ENCODE measurements at places on chromosomes 12 and 14.

DNA sequence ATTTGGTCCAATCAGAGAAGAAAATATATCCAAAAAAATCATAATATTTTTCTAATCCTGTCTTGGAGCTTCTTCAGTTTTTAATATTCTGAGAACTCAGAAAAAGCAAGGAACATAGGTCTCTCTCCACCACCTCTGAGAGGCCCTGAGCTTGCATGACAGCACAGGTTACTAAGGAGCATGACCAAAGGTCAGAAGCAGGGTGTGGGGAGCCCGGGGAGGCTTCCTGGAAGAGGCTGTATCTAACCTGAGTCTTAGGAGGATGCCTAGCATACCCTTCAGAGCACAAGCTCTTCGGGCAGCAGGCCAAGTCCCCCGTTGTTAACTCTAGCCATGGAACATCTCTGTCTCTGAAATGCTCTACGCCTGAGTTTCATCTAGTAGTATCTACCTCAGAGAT is 15.7 kb upstream of the STON2 start:
- no peak for DNase-seq

GRCh38 chr12:88544991-88545980 is 35.0 kb downstream of the KITLG start:
- DNase-seq, result no peak

- DNase-seq, result peak; percentile 88
These were observed 103.6 kb downstream of the SSPN start for GRCh38 chr12:26298785-26299621.

GRCh38 chr12:90030726-90031125 is 322.1 kb upstream of the ATP2B1 start:
- no peak for DNase-seq

- no peak for DNase-seq
These were observed 37.4 kb downstream of the PHLDA1 start for GRCh38 chr12:75994069-75994740.

GRCh38 chr12:98424726-98425401 is 90.5 kb upstream of the TMPO start:
- peak; percentile 86 for DNase-seq

DNA sequence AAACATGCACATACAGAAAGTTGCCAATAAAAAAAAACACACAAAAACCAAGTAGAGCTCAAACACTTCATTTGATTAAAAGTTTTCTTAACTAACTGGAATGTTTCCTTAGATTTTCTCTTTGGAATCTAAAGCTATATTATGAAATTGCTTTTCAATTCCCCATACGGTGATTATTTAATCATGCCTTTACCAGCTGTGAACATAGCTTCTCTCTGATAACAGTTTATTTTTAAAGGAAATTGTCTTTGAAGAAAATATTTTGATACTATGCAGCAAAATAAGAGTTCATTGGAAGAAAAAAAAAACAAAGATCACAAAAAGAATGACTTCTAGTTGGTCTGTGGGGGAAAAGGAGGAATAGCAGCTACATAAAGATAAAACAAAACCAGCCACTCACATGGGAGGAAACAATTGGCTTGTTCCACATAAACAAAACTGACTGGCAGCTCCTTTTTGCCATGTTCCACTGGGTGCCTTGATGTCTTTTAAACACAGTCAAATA is 71.4 kb downstream of the BMP4 start:
- DNase-seq, result no peak

DNA sequence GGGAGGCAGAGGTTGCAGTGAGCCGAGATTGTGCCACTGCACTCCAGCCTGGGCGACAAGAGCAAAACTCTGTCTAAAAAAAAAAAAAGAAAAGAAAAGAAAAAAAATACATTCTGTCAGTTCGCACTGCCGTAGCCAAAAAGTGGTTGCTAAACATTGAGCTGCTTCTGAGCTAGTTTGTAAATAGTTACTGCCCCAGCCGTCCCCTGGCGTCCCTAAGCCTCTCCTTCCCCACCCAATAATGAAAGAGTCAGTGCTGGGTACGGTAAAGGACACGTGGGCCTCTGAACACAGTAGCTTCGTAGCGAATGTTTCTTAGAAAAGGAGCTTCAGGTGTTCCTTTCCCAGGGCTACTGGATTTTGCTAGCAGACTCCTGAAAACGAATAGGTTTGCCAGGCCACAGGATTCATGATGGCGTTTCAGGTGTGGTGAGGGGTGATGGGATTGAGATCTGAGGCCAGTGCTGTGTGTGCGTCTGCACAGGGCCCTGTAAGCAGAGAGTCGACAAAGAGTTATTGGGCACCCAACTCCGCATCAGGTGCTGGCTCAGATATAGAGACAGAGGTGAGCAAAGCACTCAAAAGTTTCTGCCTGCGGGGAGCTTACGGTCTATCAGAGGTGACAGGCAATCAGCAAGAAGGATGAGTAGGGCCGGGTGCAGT is 94.1 kb downstream of the LGMN start:
- DNase-seq, result no peak

GRCh38 chr12:46825591-46826414 is at the start of gene SLC38A4:
Gene SLC38A4 (minus strand): TSS chr12:46825997. CDS start chr12:46793071, 32,926 bp downstream.
- DNase-seq, result no peak

DNA sequence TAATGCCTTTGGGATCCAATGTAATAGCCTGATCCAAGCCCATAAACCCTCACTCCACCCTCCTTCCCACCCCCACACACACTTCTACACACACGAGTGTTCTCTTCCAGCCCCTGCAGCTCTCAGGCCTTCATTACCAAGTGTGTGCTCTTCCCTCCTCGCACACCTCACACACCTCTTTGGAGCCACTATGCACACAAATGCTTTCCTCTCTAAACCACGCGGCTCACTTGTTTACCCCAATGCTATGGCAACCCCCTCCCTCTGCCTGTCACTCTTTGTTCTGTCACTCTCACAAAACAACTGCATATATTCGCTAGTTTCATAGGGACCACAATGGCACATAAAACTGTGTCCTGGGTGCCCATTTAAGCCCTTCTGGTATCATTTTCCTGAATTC is 35.1 kb downstream of the PPP2R5E start:
- no peak for DNase-seq

GRCh38 chr12:82279536-82280058 is 78.6 kb downstream of the CCDC59 start:
- DNase-seq, result no peak

- no peak for DNase-seq
These were observed 1.4 kb downstream of the NTF3 start for GRCh38 chr12:5433081-5433844.

DNA sequence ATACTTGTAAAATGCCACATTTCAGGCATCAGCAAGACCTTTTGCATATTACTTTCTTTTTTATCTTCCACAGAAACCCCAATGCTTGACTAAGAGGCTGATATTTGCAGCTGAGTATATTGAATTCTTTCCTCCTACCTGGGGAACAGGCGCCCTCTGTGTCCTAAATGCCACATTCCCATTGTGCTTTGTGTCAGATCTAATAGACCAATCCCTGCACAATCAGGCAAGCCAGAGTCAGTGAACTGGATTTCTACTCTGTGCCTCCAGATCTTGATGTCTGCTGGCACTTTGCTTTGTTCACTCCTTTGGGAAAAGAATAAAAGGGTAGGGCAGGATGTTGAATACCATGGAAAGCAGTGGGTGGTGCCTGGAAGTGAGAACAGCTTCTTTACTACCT is 22.4 kb upstream of the TAS2R42 start:
- no peak for DNase-seq

- no peak for DNase-seq
These were observed 192.3 kb downstream of the BCAT1 start for GRCh38 chr12:24756479-24757024.

- DNase-seq, result no peak
These were observed 100.3 kb downstream of the SETD3 start for GRCh38 chr14:99380402-99380801.

- no peak for DNase-seq
These were observed 3.3 kb downstream of the BHLHE41 start for GRCh38 chr12:26121323-26122060.

DNA sequence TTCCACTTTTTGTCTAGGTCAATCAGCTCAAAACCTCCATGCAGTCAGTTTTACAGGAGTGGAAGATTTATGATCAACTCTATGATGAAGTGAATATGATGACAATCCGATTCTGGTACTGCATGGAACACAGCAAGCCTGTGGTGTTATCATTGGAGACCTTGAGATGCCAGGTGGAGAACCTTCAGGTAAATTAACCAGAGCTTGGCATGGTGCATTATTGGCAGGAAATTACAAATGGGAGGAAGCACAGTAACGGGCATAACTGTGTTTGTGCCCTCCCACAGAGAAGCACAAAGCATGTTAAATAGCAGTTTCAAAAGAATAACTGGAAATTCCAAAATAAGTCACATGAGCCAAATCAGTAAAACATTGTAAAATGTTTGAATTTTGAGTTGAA is 135.6 kb downstream of the ESR2 start:
- no peak for DNase-seq

- no peak for DNase-seq
These were observed 2.8 kb downstream of the EFS start for GRCh38 chr14:23362200-23362599.

GRCh38 chr12:558580-558979 is 98.8 kb downstream of the B4GALNT3 start:
- no peak for DNase-seq

DNA sequence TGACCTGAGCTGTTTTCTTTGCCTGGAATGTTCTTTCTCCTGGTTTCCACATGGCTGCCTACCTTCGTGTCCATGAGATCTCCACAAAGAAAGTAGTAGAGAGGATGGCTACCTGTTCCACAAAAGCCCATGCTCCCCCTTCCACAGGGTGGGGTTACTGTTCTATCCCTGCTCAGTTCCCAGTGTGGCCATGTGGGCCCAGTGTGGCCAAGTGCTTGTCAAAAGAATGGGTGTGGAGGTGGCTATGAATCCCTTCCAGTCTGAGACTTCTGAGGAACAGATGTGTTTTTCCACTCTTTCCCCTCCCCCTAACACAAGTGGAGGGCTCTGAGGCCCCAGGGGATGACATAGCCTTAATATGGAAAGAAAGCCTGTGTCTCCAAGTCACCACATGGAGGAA is 26.2 kb upstream of the HSP90B1 start:
- DNase-seq, result no peak

DNA sequence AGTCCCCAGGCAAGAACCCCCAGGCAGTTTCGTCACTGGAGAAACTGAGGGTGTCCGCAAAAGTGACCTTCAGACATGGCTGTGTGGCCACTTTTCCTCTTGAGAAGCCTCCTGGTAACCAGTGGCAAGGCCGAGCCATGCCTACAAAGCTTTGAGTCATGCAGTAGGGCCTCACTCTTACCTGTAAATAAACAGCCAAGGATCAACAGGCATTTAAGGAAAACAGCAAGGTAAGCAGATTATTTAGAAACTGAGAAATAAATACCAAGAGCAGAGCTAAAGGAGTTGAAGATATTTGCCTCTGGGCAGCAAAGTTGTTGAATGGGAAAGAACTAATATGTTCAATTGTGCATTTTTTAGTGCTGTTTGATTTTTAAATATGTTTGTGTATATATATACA is 141.0 kb upstream of the BCL2L14 start:
- DNase-seq, result no peak

DNA sequence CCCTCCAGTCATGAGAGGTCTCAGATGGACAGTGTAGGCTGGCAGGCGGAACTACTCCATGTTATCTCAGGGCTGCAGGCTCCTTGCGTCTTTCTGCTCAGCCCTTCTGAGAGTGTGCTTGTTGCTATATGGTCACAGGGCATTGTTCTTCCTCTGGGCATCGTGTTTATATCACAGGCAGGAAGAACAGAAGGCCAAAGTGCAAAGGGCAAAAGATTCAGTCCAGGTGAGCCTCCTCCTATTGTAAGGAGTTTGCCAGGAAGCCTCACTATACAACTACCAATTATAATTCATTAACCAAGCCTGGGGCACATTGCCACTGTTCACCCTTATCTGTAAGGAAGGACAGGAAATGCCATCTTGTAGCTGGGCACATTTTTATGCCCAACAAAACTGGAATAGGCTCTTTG is 195.5 kb upstream of the KITLG start:
- DNase-seq, result no peak

DNA sequence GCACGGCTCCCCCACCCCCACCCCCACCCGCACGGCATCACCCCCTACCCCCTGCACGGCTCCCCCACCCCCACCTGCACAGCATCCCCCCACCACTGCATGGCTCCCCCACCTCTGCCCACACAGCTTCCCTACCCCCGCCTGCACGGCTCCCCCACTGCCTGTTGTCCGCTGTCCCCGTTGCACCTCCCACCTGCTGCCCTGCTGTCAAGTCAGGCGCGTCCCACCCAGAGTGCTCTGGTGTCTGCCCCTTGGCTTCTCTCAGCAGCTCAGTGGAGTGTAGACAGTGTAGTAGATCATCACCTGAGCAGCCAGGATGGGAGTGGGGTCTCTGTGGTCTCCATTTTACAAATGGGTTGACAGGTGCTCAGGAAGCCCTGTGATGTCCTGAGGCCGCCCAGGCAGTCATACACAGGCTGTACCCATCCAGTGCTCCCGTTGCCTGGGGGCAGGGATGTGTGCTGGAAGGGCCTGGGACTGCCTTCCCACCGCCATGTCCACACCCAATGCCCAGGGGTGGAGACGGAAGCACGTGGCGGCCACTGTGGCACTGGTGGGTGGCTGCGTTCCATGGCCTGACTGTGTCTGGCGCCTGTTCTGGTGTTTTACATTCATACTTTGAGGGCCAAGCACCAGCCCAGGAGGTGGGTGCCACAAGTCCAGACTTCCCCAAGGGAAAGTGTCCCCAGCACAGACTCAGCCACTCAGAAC is 32.5 kb downstream of the PACS2 start:
- DNase-seq, result no peak

GRCh38 chr14:78637489-78637888 is 467.3 kb downstream of the NRXN3 start:
- DNase-seq, result no peak

DNA sequence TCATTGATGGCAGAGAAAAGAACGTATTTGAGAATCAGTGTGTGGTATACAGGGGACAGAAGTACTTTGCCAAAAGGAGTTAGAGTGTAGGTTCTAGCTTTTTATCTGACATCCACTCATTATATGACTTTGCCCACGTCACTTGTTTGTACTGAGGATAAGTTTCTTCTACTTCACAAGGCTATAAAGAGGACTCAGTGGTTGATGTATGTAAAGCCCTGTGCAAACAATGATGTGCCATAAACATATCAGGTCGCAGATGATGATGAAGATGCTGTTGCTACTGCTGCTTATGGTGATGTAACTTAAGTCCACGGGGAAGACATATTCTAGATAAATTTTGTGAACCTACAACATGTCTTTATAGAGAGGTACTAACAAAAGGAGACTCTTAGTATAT is 66.3 kb downstream of the TRHDE start:
- DNase-seq, result no peak

GRCh38 chr12:100716945-100717732 is 77.4 kb upstream of the ANO4 start:
- peak; percentile 36 for DNase-seq

- DNase-seq, result no peak
These were observed 154.8 kb upstream of the CRY1 start for GRCh38 chr12:107248187-107248586.

- no peak for DNase-seq
These were observed 93.4 kb upstream of the CPM start for GRCh38 chr12:69026336-69026735.
